Stimulated activated CD4-positive, alpha-beta T cell treated with anti-CD3 and anti-CD28 coated beads, Interleukin-2, amount 100 ng/mL, for 24 hours (primary cell): ENCODE measurements at places on chromosomes 1 and 21.

DNA sequence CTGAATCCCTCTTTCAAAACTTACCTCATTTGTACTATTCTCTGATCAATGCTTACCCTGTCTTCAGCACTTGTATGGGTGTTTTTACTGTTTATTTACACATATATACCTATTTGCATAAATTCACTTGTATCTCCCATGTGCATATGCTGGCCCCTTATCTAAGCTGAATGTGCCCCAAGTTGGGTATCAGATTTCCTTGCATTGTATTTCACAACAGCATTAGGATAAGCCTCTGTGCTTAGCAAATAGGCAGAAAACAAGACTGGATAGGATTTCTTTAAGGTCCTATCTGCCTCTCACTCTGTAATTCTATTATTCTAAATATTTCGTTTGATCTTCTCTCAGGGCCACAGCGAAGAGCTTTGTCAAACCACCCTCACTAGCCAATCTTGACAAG lies 45.9 kb upstream of the IPO9 start:
- no peak for DNase-seq

DNA sequence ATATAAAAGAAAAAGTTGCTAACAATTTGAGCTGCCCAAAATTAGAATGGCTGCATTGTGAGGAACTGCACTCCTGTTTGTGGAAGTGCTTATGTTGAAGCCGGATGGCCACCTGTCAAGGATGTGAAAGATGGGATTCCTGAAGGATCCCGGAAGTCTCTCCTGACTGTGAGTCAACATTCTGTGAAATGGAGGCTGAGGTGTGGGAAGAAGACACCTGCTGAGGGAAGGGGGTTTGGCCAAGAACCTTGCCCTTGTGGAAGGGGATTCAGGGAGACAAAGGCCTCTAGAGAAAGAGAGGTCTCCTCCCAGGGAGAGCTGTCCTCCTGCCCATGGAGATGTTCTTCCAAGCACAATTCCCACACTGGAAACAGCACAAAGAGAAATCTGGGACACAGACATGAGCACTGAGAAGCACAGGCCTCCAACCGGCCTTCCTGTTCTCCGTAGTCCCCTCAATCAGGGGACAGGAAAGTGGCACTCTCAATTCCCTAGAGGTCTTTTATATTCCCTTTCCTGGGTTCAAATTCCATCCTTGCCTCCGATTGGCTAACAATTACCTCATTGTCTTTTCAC lies 70.5 kb downstream of the CD2 start:
- no peak for DNase-seq

- no peak for DNase-seq
Observed at GRCh38 chr21:45427331-45428271, 22.6 kb downstream of the COL18A1 start.

GRCh38 chr1:147664206-147664605 lies 6.1 kb downstream of the ACP6 start:
- no peak for DNase-seq

GRCh38 chr1:100517515-100517914 lies 20.4 kb upstream of the GPR88 start:
- no peak for DNase-seq

DNA sequence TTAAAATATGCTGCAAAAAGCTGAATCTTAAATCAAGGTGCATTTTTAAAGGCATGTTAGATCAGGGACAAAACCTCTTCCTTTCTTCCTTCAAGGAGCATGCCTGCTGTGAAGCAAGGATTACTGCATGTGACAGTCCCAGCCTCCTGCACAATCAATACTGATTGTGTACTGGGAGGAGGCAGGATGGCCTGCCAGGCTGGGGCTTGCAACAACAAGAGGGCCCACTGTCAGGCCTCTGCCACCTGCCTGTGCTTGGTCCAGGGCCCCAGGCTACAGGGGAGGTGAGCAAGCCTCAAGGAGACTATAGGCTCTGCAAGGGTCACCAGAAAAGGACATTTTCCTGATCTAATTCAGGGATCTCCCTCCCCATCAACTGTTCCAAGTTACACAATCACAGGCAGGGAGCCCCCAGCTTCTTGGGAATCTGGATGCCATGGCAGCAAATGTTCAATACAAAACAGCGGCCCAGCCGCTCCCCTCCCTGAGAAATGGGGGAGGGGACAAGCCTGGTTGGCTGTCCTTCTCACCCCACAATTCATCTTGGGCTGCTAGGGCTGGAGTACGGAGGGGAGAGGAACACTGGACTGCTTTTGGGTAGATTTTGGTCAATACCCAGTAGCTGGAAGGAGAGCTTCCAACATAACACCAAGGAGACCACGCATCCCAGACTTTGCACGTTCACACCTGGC lies 76.7 kb downstream of the SSBP3 start:
- no peak for DNase-seq

- DNase-seq: no peak
Observed at GRCh38 chr1:37537378-37537777, 16.7 kb downstream of the SNIP1 start.

GRCh38 chr1:24415910-24416665 lies 486 bp downstream of the NIPAL3 start:
- DNase-seq: peak; percentile 24

DNA sequence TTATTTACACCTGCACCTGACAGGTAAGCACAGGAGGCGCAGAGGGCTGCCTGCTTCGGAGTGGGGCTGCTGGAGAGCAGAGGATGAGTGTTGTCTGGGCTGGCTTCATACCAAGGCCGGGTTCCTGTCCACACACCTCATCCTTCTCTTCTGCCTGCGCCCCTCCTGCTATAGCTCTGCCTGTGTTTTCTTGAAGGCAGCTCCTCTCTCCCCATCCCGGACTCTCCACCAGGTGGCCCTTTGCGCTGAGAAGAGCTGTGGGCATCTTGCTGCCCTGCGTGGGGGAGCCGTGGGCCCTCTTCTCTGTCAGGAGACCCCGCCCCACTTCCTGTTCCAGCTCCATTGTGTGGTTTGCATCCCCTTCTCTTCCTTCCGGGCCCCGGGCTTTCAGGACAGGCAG lies 35.0 kb downstream of the ARHGEF10L start:
- no peak for DNase-seq

GRCh38 chr1:19210772-19211549 lies 895 bp upstream of the UBR4 start:
- no peak for DNase-seq

DNA sequence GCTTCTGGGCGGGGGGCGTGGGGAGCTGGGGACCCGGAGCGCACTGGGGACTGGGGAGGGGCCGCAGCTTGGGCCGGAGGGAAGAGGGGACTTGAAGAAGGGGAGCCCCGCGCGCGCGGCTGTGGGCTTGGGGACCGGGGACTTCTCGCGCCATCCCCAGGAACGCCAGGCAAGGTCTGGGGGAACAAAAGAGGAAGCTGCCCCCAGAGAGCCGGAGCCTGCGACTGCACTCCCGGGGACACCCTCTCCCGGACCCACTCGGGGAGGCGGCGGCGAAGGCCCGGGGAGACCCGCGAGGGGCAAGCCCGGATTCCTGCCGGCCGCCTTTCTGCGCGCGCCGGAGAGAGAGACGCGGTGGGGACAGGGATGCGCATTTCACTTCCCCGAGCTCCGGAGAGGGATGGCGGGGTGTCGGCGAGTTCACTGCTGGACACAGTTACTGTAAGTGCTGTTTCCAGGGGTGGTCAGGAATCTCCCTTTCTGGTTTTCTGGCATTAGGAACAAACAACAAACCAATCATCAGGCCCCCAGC lies 732 bp downstream of the ABCG1 start:
- no peak for DNase-seq

DNA sequence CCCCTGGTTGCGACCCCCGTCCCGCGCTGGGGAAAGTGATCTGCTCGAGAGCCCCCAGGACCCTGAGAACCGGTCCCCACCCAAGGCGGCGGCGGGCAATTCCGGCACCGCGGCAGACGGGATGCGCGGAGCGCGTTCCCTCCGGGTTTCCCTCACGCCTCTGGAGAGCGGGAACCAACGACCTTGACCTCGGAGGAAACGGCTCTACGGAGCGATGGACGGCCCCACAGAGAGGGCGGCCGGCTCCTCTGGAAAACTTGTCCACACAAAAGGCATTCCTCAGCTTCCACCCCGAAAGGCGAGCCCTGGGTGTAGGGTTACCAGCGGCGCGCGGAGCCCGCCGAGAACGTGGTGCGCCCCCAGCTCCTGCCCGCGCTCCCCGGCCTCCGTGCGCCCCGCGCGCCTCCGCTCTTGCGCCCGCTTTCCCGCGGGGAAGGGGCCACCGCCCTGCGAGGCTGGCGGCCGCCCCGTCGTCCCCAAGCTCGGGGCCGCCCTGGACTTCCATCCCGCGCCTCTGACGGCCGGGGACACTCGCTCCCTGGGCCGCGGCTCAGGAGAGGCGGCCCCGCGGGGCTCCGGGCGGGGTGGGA lies 391 bp upstream of the KIAA1614 start:
- DNase-seq: no peak
